Activated CD4-positive, alpha-beta memory T cell treated with anti-CD3 and anti-CD28 coated beads for 36 hours (primary cell): ENCODE measurements at places on chromosomes 3 and 15. TPM values are rescaled to one million over a fixed set of nuclear protein-coding genes. Genes with fewer than 3 reads are reported as not detected.

DNA sequence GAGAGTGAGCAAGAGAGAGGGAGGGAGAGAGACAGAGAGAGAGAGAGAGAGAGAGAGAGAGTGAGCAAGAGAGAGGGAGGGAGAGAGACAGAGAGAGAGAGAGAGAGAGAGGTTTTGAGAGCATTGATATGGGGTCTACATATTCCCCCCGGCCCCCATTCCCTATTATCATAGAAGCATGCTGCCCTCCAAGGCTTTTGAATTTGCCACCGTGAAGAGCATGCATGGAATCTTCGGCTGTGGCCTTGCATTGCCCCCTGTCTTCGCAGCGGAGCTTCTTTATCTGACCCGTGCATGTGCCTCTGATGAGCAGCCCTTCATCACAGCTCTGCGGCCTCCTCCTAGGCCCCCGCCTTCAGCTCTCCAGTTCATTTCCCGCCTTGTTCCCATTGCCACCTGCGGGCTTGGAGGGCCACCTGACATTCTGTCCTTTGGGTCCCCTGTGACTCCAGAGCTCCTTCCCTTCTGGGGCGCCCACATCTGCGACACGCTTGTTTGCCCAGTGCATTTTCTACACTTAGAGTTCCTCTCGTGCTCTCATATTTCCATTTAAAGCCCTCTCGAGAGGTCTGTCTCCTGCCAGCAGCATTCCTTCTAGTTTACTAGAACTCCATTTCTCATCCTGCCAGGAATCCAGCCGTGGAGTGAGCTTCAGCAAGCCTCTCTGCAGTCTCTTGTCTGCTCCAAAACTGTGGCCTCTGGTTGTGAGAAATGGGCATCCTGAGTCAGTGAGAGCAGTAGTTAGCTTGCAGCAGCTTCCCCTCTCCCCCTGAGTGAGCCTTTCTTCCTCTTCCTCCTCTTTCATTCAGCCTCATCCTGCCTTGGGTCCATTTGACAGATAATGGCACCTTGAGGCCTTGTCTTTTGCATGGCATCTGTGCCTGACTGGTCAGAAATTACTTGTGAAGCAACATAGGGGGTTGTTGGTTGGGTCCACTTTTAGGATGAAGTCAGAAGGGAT, 25.3 kb downstream of the LPP start:
- no peak for DNase-seq

Gene PLAAT1
- total RNA-seq: not detected

DNA sequence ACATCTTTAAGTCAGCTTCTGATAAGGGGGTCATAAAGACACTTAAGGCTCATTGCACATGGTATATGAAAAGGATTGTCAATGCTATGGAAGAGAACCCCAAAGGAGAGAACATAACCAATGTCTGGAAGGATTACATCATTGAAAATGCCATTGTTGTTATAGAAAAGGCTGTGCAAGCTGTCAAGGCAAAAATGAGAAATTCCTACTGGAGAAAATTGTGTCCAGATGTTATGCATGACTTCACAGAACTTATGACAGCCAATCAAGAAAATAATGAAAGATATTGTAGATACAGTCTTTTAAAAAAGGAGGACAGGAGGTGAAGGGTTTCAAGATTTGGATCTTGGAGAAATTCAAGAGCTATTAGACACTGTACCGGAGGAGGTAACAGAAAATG, 96.3 kb upstream of the MBNL1 start:
- DNase-seq: no peak

- no peak for DNase-seq
These were observed 234.8 kb downstream of the PTPRG start for GRCh38 chr3:61796088-61796680.

DNA sequence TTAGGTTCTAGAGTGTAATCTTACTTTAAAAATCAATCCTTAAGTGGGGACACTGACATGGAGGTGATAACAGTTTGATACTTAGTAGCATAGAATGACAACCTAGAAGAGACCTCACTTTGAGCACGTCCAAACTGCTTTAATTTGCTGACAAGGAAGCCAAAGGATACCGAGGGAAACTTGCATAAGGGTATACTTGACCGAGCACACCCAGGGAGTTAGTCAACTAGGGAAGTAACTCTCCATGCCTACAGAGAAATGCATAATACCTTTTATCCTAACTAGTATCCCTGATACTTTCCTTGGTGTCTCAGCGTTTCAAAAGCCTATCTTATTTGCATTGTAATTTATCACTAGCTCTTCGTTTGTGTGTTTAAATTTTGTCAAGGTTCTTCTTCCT, 5.5 kb upstream of the TPRG1 start:
- DNase-seq: no peak

Gene TERC
- total RNA-seq: 11.5 TPM

DNA sequence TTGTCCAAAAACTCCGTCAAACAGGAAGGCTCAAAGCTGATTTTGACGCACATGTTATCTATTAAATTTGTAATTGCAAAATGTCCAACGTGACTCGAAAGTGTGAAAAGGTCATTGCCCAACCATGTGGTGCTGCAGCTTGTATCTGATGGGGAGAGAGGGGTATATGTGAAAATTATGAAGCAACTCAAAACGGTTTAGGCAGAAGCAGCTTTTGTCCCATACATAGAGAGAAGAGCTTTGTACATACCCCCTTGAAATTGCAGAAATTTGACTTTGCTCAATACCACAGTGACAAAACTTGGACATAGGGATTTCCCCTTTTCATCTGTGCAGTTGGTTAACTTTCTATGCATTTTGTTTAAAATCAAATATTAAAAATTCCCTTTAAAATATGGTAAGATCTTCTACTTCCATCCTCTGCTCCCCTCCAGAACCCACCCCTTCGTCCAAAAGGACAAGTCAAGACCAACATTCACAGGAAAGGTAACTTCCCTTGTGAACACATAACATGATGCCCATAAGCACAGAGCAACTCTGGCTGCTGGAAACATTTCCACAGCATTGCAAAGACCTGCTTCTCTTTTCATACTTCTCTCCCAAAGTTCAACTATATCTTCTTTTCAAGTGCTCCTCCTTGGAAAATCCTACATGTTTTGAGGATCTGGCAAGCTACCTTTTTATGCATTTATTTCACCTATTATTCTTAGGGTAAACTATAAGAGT, 253.7 kb upstream of the THBS1 start:
- DNase-seq: no peak

DNA sequence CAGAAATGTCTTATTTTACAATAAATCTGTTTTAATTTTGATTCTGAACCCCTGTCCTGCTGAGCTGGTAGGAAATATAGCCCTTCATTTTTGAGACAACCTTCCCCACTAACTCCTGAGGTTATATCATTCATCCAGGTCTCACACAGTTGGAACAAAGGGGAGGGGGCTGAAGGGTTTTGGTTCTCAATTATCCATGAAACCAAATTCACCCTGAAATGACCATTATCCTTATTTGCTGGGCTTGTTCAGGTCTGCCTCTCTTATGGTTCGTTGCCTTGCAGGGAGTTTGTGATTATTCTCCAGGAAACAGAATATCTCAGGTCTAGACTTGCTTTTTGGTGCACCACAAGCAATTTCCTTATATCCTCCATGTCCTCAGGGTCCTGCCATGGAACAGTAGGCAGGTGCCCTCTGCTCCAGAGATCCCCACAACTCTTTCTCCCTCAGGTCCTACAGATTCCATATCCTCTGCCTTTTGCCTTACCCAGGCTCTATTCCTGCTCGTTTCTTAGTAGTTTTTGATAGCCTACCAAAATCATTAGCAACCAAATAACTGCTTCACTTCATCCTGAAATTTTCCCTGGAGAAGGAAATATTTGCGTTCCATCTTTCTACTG, 94.4 kb downstream of the TGFBR2 start:
- DNase-seq: no peak

GRCh38 chr15:40069178-40070165, 30.5 kb upstream of the SRP14 start:
- no peak for DNase-seq

DNA sequence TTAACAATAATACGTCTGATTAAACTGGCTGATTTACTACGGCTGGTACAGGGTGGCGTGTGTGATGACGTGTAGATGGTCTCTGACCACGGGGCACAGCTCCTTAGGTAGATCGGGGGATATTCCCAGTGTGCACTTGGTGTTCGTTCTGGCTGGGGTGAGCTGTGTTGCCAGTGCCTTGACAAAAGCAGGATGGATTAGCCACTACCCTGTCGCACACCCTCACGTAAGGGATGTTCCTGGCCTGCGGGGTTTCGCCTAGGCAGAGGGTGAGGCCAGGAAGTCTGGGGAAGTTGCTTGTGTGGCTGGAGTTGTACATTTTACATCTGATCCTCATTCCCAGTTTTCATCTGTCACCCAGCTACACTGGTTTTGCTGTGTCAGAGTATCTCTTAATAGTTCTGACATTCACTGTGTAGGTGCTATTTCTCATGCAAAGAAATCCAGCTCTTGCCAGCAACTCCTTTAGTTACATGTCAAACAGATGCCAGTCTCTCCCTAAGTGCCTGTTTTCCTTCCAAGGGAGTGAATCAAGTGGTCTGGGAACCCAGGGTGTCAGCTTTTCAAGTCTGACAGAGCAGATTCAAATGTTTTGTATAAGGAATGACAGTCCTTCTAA, 66.1 kb upstream of the CCR4 start:
- DNase-seq: no peak

DNA sequence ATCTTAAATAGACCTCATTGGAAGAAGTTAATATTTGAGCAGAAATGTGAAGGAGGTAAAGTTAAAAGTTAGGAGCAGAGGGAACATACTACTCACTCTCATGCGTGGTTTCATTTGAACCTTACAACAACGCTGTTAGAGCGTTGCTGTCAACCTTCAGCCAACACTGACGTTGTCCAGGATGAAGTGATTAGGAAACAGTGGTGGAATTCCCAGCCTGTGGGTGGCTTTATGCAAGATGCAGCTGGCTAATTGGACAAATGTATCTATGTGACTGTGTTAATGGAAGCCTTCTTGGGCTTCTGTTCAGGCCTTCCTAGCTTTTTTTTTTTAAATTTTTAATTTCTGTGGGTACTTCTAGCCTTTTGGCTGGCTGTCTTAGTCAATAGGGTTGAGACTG, 40.5 kb downstream of the PTPRG start:
- DNase-seq: no peak

DNA sequence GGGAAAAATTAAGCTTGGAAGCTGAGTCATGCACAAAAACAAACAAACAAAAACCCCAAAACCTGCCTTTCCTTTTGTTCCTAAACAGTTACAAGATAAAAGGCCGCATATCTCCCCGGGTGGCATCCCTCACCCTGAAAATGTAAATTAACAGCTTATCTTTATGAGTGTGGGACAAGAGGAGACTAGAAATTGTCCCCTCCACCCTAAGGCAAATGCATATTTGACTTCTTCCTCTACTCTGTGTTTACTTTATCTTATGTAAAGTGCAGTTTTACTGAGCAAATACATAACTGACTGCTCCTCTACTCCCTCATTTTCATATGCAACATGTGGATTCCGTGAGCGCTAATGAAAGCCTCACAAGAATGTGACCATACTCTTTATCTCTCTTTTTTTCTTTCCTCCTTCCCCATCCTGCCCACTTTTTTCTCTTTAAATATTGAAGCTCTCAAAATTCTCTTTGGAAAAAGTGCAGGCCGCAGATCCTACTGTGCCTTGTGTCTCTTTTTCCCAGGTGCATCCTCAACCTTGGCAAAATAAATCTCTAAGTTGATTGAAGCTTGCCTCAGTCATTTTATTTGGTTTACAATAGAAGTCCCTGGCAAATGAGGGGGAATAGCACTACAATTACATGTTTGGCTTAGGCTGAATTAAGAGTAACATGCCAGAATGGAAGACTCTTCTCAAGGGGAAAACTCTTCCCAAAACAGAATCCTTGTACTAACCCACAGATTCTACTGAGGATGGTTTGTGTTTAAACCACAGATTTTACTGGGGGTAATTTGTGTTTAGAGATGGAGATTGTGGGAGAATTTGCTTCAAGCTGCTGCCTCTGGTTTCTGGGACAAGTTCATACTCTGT, 72.7 kb upstream of the WDR72 start:
- no peak for DNase-seq

Gene ALDH1A3
- not detected for total RNA-seq

GRCh38 chr3:4332111-4332510, 28.9 kb downstream of the SETMAR start:
- DNase-seq: no peak

- DNase-seq: no peak
These were observed 88.8 kb upstream of the ABI3BP start for GRCh38 chr3:101081999-101082398.

DNA sequence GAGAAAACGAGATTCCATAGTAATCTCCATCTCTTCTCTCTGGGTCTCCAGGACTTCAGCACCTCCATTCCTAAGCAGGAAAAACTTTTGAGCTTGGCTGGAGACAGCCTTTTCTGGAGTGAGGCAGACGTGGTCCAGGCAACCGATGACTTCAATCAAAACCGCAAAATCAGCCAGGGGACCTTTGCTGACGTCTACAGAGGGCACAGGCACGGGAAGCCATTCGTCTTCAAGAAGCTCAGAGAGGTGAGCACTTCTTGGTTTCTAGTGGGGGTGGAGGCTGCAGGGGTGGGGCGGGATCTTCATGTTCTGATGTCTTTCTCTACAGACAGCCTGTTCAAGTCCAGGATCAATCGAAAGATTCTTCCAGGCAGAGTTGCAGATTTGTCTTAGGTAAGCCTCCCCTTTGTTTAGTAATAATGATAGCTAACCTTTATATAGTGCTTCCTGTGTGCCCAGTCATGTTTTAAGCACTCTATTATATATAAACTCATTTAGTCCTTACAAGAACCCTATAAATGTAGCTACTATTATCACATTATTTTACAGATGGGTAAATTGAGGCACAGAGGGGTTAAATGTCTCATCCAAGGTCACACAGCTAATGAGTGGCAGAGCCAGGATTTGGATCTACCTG, 35.0 kb upstream of the TATDN2 start:
- peak; percentile 54 for DNase-seq
